ENCODE measurements at places on chromosomes 5 and 9. TPM values are rescaled to one million over a fixed set of nuclear protein-coding genes. Genes with fewer than 3 reads are reported as not detected.

GRCh38 chr5:68431186-68431585 is 215.6 kb downstream of the PIK3R1 start:
- no peak for DNase-seq

- DNase-seq = no peak
Observed at GRCh38 chr9:118701985-118702384, 667.2 kb downstream of the BRINP1 start.

THBS4 gene
- total RNA-seq = 2.9 TPM

DNA sequence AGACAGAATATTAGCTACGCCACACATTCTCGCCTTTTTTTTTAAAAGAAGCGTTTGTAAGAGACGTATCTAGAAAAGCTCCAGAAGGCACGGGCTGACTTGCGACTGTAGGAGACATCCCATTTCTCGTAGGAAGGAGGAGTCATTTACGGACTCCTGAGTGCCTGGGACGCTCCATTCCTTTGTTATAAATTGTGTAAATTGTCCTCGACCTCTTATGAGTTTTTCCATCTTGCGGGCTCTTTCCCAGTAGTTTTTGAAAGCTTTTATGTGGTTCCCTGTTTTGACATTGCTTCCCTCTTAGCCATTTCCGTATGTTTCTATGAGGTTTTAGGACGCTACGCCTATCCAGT is 1.0 kb downstream of the RABL6 start:
- DNase-seq = peak; percentile 32

GRCh38 chr9:28004900-28005299 is 431.6 kb upstream of the C9orf72 start:
- DNase-seq = peak; percentile 69

- no peak for DNase-seq
Observed at GRCh38 chr9:106383072-106383471, 479.9 kb upstream of the ZNF462 start.

- DNase-seq = no peak
Observed at GRCh38 chr5:112136773-112137172, 282.3 kb downstream of the EPB41L4A start.

CCNO gene
- total RNA-seq = under 0.01 TPM

GRCh38 chr9:130034570-130034969 is 8.4 kb downstream of the FNBP1 start:
- DNase-seq = peak; percentile 54

ZCCHC10 gene
- total RNA-seq = 12.3 TPM

GRCh38 chr5:175678074-175678473 is 20.2 kb downstream of the HRH2 start:
- no peak for DNase-seq

LCN1 gene
- total RNA-seq = not detected

GRCh38 chr9:83744206-83744605 is 36.4 kb upstream of the UBQLN1 start:
- DNase-seq = no peak

GRCh38 chr9:4214486-4214885 is 85.4 kb downstream of the GLIS3 start:
- no peak for DNase-seq

- DNase-seq = no peak
Observed at GRCh38 chr5:173258466-173258865, 23.5 kb upstream of the NKX2-5 start.

PKN3 gene
- 10.2 TPM for total RNA-seq

WNT8A gene
- total RNA-seq = not detected

GRCh38 chr9:90053027-90053426 is 448.2 kb downstream of the GADD45G start:
- no peak for DNase-seq

DNA sequence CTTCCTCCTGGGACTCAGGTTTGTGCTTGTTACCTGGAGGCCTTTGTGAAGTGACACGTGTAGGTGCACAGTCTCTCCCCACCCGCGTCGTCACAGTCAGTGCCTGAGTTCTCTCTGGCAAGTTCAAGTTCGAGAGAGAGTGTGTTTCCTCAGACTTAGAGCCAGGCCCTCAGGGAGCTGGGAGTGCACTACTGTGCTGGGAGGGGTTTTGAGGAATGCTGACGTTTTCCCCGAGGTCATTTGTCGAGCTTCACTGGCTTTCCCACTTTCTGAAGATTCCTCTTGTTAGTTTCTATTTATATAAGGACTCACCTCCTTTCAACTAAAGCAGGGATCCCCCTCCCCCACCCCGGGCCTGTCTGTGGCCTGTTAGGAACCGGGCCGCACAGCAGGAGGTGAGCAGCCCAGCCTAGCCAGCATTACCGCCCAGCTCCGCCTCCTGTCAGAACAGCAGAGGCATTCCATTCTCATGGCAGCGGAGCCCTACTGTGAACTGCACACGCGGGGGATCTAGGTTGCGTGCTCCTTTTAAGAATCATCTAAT is 209.2 kb downstream of the DIRAS2 start:
- no peak for DNase-seq

DNA sequence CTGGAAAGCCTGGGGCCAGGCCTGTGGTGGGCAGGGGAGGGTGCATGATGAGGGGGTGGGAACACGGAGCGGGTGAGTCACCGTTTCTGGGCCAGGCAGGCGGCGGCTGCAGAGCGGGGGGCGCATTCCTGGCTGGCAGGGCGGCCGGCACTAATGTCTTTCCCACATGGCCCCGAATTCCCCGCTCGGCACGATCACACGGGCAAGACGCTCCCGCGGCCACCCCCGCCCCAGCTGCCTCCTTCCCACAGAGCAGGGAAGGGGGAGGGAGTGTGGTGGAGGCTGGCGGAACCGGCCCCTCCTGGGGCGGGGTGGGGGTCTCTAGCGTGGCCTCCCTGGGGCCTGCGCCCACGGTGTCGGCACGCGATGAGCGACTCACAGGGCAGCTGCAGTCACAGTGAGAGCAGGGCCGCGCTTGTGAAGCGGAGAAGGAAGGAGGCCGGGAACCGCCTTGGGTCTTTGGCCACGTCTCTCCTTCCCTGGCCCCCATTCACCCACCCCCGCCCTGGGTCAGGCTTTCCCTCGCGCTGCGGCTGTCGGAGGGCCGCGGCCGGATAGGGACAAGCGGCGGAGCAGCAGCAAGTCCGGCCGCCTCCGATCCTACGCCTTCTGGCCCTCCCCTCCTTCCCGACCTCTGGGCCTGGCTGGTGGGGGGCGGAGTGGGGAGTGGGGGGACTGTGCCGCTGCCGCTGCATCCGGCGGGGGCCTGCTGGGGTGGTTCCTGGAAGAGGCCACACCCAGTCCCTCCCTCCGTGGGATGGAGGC is 48.9 kb downstream of the CXXC5 start:
- DNase-seq = no peak

GRCh38 chr9:68951879-68952659 is 61.8 kb downstream of the PRKACG start:
- DNase-seq = no peak

CA9 gene
- total RNA-seq = 0.13 TPM

MYORG gene
- total RNA-seq = 3.2 TPM

GRCh38 chr9:130448035-130448624 is 3.4 kb downstream of the ASS1 start:
- no peak for DNase-seq

PROB1 gene
- total RNA-seq = 5.1 TPM

PTGES gene
- 0.26 TPM for total RNA-seq

GRCh38 chr5:62308439-62308838 is 2.4 kb downstream of the KIF2A start:
- no peak for DNase-seq

GRCh38 chr9:97787551-97787950 is 65.5 kb upstream of the FOXE1 start:
- no peak for DNase-seq

DNA sequence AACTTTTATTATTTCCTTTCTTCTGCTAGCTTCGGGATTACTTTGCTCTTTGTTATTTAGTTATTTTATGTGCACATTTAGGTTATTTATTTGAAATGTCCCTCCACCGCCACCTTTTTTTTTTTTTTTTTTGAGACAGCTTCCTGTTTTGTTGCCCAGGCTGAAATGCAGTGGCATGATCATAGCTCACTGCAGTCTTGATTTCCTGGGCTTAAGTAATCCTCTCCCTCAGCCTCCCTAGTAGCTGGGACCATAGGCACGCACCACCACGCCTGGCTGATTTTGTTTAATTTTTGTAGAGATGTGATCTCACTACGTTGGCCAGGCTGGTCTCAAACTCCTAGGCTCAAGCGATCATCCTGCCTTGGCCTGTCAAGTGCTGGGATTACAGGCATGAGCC is 38.5 kb downstream of the RIC1 start:
- DNase-seq = no peak
